Upper lobe of right lung (tissue), 1 donor: ENCODE measurements at places on chromosomes 11 and 22.

DNA sequence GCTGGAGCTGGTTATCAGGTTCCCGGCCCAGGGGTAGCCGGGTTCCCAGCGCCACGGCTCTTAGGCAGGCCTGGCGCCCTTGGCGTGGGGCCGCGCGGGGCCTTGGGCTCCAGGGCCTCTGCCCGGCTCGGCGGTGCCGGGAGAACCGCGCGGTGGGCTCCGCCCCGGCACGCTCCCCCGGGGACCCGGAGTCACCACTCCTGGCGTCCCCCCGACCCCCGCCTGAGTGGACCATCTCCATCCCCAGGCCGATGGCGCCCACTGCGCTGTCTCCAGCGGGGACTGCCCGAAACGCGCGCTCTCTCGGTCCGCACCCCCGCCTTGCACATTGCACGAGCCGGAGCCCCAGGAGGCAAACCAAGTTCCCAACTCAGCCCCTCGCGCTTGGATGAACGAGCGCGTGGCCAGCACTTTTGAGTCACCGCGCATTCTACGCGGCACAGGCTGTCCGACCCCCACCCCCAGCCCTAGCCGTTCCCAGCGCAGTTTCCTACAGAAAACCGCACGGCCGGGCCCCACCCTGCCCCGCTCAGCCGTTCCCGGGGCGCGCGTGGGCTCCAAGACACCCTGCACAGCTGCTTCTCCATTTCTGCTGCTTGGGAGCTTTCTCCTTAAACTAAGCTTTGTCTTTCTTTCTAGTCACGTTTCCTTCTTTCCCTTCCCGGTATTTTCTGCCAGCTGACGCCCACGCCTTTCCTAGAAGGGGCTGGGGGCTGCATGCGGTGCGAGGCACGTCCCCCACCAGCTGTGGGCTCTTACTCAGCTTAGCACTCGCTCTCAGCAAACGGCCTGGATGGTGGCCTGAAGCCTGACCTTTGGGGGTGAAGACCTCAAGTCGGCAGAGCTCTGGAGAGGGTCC lies 650 bp upstream of the CHID1 start:
- peak overlapping the region; percentile 88 for H3K27ac ChIP-seq
- DNase-seq: peak; percentile 83
- H3K4me3 ChIP-seq: peak overlapping the region; percentile 85

- no peak overlapping the region for H3K4me3 ChIP-seq
- DNase-seq: no peak
- no peak overlapping the region for H3K27ac ChIP-seq
- no peaks in the 10 kb centered on the region for H3K27me3 ChIP-seq
- H3K36me3 ChIP-seq: peaks cover 84% of the 10 kb centered on the region
- H3K4me1 ChIP-seq: peaks cover 13% of the 10 kb centered on the region
Measured at GRCh38 chr22:31275576-31275975, 16.7 kb downstream of the PIK3IP1 start.

DNA sequence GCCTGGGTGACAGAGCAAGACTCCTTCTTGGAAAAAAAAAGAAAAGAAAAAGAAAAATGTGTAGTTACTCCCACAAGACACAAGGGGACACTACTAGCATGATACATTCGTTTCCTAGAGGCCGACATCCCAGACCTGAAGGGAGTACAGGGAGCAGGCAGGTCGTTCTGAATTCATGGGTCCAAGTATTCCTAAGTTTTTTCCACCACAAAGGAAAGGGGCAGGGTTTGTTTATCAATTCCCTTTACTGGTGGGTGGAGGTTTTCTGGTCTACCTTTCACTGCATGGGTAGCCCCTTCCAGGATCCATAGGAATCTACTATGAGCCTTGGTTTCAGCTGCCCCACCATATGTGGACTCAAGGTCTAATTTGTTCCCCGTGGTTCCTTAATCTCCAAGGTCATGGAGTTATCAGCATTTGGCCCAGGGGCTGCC lies 11.8 kb downstream of the TIGD3 start:
- no peaks in the 10 kb centered on the region for H3K27me3 ChIP-seq
- no peak overlapping the region for H3K4me3 ChIP-seq
- H3K4me1 ChIP-seq: peaks cover 9% of the 10 kb centered on the region
- no peak overlapping the region for H3K27ac ChIP-seq

DNA sequence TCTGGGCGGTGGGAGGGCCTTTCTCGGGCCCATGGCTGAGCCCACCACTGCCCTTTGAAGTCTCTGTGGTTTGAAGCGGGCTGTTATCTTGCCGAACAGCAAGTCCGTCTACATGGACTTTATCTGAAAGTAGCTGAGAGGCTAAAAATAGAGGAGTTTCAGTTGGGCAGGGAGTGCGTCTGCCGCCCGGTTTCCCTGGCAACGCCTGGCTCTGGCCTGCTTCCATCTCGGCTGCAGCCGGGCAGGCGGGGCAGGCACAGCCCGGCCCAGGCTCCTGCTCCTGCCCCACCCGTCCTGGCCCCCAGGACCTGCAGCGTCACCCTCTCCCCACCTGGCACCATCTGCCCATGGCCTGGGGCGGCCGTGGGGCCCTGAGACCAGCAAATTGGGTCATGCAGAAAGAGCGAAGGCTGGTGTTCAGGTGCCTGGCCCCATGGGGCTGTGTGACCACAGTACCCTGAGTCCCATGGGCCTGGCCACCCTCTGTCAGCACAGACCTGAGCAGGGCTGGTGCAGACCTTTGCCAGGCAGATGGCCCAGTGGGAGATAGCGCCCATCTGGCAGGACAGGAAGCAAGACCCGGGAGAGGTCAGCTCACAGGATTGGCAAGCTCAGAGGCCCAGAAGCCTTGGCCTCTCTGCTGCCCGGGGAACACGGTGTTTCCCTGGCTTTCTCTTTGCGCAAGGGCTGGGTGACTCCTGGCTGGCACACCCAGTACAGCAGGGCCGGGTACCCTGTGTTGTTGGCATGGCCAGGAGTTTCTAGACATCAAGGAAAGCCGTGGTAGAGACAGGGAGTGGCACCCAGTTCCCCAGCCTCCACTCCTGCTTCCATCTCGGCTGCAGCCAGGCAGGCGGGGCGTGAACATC lies 79.1 kb upstream of the KCNQ1OT1 start:
- DNase-seq: peak; percentile 92
- H3K4me3 ChIP-seq: no peak overlapping the region
- no peaks in the 10 kb centered on the region for H3K36me3 ChIP-seq
- no peaks in the 10 kb centered on the region for H3K27me3 ChIP-seq
- H3K27ac ChIP-seq: peak overlapping the region; percentile 84

DNA sequence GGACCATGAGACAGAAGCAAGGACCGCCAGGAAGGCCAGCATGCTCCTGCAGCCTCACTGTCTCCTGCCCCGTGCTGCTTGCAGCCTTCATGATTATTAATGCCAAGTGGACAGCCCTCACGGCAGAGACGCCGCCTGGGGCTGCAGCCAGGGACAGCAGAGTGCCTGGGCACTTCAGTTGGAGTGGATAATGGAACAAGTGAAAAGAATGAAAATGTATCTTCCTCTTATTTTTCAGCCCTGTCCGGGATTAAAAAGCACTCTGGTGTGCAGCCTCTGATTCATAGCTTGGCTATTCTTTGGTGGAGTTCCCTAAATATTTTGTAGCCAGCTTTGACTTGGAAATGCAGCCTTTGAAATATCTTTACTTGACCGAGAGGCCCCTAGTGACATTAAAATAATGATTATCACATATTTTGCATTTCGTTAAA lies 1404.2 kb downstream of the BRD1 start:
- DNase-seq: peak; percentile 26
- H3K4me1 ChIP-seq: no peaks in the 10 kb centered on the region
- H3K27me3 ChIP-seq: no peaks in the 10 kb centered on the region
- no peak overlapping the region for H3K4me3 ChIP-seq
- H3K36me3 ChIP-seq: no peaks in the 10 kb centered on the region

DNA sequence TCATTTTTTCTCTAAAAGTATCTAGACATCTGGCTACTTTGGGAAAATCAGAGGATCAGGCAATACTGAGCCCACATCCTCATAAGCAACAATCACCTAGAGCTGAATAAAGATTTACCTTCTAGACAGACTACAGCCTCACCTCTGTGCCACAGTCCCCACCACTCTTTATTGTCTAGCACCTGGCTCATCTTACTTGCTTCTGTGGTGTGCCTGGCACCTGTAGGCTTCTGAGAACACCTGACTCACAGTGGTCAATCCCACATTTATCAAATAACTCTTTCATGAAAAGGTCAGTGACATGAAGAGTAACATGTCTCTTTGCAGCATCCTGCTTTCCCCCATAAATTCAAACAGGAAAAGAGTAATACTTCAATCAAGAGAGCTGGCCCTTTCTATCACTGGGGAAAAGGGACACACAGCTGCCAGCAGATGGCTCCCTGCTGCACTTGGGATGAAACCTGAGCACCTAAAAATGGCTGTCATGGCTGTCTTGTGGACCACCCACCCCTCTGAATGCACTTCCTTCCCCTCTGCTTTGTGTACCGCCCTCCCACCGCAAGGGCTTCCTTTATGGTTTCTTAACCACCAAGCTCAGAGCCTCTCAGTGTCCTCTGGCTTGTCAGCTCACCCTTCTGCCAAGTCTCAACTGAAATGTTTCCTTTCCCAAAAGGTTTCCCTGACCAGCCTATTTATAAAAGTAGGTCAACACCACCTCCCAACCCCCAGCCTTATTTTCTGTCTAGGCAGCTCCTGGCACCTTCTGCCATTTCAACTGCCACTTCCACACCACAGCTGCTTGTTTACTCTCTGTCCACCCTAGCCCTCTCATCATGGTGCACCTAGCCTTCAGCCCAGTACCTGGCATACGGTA lies 9.3 kb downstream of the TFIP11 start:
- no peak overlapping the region for H3K4me3 ChIP-seq
- H3K36me3 ChIP-seq: peaks cover 100% of the 10 kb centered on the region
- peaks cover 11% of the 10 kb centered on the region for H3K4me1 ChIP-seq
- H3K27ac ChIP-seq: no peak overlapping the region
- DNase-seq: no peak
- no peaks in the 10 kb centered on the region for H3K27me3 ChIP-seq

- H3K4me1 ChIP-seq: peaks cover 15% of the 10 kb centered on the region
- H3K27me3 ChIP-seq: no peaks in the 10 kb centered on the region
- no peak overlapping the region for H3K4me3 ChIP-seq
- H3K27ac ChIP-seq: no peak overlapping the region
- H3K36me3 ChIP-seq: no peaks in the 10 kb centered on the region
- no peak for DNase-seq
Measured at GRCh38 chr22:45585437-45585755, 82.7 kb downstream of the FBLN1 start.

DNA sequence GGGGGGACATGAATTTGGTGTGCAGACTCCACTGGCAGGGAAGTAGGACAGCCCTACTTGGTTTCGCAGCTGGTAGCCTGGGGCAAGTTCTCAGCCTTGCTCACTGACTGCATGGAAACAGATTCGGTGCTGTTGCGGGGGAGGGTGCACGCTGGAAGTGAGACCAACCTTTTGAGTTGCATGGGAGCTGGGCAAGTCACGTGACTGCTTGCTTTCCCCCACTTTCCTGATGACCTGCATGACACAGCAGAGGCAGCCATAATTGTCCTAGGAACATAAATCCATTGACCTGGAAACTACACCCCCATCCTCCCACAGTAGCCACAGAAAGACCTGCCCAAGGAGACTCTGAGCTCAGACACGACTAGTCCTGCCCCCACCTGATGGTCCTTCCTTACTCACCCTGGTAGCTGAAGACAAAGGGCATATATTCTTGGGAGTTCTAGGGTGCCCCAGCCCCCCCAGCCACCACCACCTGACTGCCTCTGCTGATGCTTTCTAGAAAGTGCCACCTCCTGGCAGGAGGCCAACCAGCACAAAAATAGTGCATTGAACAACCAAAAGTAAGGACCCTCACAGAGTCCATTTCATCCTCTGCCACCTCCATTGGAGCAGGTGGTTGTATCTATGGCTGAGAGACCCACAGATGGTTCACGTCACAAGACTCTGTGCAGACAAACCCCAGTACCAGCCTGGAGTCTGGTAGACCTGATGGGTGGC lies 4.1 kb upstream of the HBG2 start:
- H3K27ac ChIP-seq: no peak overlapping the region
- no peak overlapping the region for H3K4me3 ChIP-seq
- no peak for DNase-seq
- H3K27me3 ChIP-seq: no peaks in the 10 kb centered on the region

GRCh38 chr11:3865388-3866193 lies 10.1 kb downstream of the STIM1 start:
- H3K4me3 ChIP-seq: no peak overlapping the region
- H3K4me1 ChIP-seq: peaks cover 50% of the 10 kb centered on the region
- peak overlapping the region; percentile 66 for H3K27ac ChIP-seq
- no peaks in the 10 kb centered on the region for H3K27me3 ChIP-seq
- no peak for DNase-seq
- H3K36me3 ChIP-seq: no peaks in the 10 kb centered on the region

GRCh38 chr22:48677621-48678020 lies 1150.1 kb downstream of the BRD1 start:
- no peak for DNase-seq
- no peak overlapping the region for H3K27ac ChIP-seq
- H3K4me3 ChIP-seq: no peak overlapping the region
- no peaks in the 10 kb centered on the region for H3K27me3 ChIP-seq
- H3K4me1 ChIP-seq: no peaks in the 10 kb centered on the region

DNA sequence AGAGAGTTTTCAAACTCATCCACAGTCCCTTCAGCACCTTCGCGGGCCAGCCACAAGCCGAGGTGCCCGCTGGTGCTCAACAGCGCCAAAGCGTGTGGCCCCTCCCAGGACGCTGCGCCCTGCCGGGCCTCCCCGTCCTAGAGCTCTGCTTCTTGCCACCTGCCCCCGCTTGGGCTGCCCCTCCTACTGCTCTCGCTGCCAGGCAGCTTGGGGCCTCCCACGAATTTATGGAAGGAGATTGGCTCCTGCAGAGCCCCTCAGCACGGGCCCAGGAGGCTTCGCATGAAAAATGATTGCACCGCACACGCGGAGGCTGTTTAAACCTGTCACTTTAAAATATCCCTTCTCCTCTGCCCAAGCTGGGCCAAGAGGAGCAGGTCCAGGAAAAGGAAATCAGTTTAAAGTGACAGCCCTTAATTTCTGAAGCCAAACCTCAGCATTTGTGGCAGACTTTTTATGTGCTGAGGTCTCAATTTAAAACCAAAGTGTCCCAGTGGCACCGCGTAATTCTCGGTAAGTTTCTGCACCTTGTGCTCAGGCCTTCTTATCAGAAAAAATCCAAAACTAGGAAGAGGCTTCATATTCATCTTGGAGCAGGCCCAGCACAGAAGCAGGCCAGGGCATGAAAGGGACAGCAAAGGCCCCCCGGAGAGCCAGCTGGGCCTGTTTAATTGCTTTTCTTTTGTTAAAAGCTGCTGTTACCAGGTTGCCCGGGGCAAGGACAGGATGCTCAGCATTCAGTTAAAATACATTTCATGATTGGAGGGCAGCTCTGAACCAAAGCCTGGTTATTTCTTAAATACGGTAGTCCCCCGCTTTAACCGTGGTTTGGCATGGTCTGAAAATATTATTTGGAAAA lies 303.6 kb downstream of the OPCML start:
- H3K36me3 ChIP-seq: no peaks in the 10 kb centered on the region
- peaks cover 6% of the 10 kb centered on the region for H3K4me1 ChIP-seq
- no peaks in the 10 kb centered on the region for H3K27me3 ChIP-seq
- no peak overlapping the region for H3K4me3 ChIP-seq
- no peak overlapping the region for H3K27ac ChIP-seq
- DNase-seq: no peak

GRCh38 chr11:20017320-20017719 lies 143.0 kb downstream of the DBX1 start:
- no peaks in the 10 kb centered on the region for H3K4me1 ChIP-seq
- DNase-seq: no peak
- H3K4me3 ChIP-seq: no peak overlapping the region
- no peaks in the 10 kb centered on the region for H3K36me3 ChIP-seq
- H3K27ac ChIP-seq: no peak overlapping the region

GRCh38 chr11:79363861-79364378 lies 76.9 kb downstream of the TENM4 start:
- H3K27ac ChIP-seq: no peak overlapping the region
- H3K4me3 ChIP-seq: no peak overlapping the region
- no peaks in the 10 kb centered on the region for H3K27me3 ChIP-seq
- DNase-seq: no peak
